Central memory CD4-positive, alpha-beta T cell (primary cell): ENCODE measurements at places on chromosomes 4 and X.
A peak's percentile ranks its signal among the peaks of the same experiment; 100 is the strongest.

- no peak for DNase-seq
Observed at GRCh38 chr4:141346144-141346543, 125.4 kb downstream of the ZNF330 start.

- no peak for DNase-seq
Observed at GRCh38 chr4:10810411-10810810, 125.8 kb upstream of the CLNK start.

DNA sequence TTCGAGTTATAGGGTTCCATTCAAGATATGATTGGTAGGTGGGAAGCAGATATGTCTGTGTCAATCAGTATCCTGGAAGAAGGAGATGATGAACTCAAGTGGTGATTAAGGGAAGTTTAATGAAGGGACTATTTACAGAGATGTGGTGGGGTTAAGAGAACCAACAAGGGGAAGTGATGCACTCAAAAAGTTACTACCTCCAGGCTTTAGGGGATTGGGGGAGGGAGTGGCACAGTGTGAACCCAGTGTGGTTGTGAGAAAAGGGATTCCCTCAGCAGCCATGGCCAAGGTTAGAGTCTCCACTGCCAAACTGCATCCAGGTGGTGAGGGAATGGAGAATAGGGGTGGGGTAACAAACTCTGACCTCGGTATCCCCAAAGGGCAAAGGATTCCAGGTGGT is 27.9 kb downstream of the PKD2 start:
- no peak for DNase-seq

GRCh38 chrX:64758047-64758446 is 218.2 kb downstream of the ZC4H2 start:
- DNase-seq, result no peak

DNA sequence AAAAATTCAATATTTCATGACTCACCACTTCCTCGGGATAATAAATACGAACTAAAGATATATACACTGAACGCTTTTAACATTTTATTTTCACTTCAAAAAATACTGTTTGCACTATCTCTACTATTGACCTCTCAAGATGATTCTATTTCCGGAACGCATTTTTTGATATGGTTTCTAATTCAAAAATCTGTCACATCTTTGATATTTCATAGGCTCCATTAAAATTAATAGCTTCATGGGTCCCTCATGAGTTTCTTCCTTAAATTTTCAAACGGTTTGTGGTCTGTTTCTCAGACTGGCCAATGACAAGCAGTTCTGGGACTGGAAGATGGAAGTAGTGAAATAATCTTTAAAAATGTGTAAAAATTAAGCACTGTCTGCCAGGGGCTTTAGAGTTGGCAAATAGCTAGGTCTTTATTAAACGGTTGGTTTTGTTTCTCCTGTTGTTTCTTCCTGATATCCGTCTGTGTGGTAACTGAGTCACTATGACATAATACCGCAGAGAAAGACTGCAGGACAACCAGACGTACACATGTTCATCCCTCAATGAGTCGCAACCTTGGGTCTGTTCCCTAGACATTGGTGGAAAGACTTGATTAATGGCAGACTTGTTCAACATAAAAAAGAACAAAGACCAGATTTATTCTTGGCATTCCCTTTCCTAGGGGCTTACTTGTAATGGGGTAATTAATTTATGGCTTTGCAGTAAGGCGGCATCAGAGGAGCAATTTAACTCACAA is 133.8 kb downstream of the PALLD start:
- no peak for DNase-seq

DNA sequence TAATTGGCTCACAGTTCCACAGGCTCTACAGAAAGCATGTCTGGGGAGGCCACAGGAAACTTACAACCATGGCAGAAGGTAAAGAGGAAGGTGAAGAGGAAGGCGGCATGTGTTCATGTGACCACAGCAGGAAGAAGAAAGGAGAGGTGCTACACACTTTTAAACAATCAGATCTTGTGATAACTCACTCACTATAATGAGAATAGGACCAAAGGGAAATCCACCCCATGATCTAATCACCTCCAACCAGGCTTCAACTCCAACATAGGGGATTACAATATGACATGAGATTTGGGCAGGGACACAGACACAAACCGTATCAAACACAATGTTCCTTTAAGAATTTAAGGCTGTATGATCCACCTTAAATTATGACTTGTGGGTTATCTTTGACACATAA is 10.5 kb upstream of the PGM2 start:
- DNase-seq, result peak; percentile 43

- no peak for DNase-seq
Observed at GRCh38 chr4:125526420-125526819, 211.7 kb downstream of the FAT4 start.

- no peak for DNase-seq
Observed at GRCh38 chrX:39360101-39360500, 558.8 kb downstream of the MID1IP1 start.

- no peak for DNase-seq
Observed at GRCh38 chr4:102037566-102037965, 247.0 kb downstream of the BANK1 start.

DNA sequence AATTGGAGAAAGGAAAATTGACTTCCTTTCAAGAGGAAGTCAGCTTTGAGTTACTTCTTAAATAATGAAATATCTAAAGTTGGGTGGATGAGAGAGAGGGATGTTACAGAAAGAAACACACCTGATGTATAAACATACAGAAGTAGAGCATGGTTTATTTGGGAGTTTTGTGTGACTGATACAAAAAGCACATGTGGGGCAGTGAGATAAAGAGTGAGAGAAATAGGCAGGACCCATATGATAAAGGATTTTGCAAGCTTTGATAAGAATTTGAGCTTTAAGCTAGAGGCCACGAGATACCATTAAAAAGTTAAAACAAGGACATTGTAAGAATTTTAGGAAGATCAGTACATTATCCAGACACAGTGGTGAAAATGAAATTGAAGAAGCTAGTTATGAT is 263.3 kb upstream of the GPRIN3 start:
- DNase-seq, result no peak

- no peak for DNase-seq
Observed at GRCh38 chr4:37839426-37839825, 12.9 kb downstream of the PGM2 start.

DNA sequence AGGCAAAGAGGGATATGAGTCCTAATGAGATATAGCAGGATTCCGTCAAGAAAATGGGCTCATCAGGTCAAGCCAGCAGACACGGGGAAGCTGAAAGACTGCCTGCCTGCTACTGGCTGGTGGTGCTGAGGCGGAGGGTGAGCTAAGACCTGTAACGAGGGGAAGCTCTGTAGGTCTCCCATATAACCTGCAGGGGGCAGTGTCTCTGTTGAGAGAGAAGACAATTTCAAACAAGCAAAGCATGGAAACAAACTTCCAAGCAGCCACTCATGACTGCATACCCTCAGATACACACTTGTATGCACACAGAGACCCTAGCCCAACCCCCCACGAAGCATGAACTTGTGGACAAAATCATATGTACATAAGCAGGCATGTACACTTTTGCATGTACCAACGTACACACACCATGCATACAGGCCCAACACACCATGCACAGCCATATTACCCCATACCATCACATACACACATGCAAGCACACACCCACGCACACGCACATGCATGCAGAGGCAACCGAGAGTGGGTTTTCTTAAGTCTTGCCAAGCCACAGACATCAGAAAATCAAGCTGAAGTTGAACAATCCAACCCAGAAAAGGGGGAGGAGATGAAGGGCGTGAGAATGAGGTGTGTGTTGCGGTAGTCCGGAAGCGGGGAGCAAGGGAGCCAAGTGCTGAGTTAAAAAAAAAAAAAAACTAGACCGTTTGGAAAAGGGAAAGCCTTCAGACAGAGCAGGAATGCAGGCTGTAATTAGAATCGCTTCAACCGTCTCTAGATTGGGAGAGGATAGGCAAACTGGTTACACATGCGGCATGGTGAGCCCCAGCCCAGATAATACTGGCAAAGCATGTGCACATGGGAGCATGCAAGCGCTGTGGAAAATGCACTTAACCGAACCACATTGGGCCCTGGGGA is 71.0 kb downstream of the PJA1 start:
- peak; percentile 17 for DNase-seq

DNA sequence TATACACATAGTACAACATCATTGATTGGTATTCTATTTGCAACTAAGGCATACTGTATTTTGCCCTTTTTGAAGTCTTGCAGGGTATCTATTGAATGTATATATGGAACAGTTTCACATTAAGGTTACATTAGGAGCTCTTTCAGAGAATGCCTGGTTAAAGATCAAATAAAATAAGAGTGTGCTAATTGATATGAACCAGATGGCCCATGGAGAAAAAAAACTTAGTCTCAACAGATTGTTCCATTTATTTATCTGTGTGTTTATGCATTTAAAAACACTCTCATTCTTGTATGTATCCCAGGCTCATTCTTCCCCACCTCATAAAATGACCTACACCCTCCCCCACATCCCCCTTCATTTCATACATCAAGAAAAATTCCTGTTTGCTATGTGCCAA is 35.2 kb upstream of the GRIA2 start:
- DNase-seq, result no peak

- no peak for DNase-seq
Observed at GRCh38 chr4:40270609-40271008, 64.5 kb upstream of the CHRNA9 start.

DNA sequence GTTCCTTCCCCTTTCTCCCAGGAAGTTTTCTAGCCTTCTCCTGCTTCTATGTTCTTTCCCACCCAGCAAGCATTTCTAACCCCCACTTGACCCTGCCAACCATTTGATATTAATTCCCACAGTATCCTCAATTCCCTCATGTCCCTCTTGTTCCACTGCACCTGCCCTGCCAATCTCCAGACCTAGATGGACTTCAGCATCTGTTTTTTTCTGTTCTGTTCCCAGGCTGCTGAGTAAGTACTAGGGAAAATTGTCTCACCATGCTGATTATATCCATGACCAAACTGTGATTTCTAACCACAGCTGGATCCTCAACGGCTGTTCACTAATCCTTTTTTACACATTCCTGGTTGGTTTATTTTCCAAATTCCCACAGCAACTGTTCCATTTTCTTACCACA is 37.7 kb downstream of the CLCN5 start:
- no peak for DNase-seq

DNA sequence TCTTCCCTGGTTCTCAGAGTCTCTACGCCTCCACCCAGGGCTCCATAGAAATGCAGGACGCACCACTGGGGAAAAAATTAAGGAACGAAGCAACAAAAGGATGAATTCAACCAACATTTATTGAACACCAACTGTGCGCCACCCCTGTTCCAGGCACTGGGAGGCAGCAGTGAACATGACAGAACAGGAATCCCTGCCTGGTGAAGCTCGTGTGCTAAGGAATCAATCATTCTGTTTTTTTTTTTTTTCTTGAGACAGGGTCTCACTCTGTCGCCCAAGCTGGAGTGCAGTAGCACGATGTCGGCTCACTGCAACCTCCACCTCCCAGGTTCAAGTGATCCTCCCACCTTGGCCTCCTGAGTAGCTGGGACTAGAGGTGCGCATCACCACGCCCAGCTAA is 1.9 kb upstream of the FTSJ1 start:
- no peak for DNase-seq

GRCh38 chr4:76279462-76279861 is 27.1 kb upstream of the STBD1 start:
- no peak for DNase-seq

DNA sequence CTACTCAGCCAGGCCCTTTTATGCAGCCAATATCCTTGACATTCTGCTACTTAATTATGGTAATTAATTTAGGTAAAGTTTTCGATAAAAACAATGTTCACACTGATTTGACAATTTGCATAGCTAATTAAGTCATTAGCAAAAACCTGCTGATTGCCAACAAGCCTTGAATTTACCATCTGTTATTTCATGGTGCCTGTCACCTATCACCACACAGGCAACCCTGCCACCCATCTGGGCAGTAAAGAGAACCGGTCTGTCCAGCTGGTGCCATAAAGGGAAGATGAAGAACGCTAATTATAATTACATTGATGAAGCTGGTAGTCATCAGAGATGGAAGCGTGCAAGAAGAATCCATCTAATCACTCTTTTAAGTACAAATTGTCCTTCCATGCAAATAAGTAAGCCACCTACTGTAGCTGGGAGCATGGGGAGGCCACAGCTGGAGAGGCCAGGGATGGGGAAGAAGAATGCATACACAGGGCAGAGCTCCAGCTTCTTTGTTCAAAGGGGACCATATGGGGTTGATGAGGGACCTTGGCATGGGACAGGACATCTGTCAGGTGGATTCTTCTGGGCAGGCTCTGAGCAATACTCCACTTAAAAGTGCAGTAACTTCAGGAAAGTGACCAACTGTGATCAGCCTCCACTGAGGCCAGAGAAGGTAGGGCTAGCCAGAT is 277.3 kb upstream of the TAPT1 start:
- no peak for DNase-seq

- no peak for DNase-seq
Observed at GRCh38 chrX:10404436-10404835, 215.9 kb downstream of the MID1 start.

DNA sequence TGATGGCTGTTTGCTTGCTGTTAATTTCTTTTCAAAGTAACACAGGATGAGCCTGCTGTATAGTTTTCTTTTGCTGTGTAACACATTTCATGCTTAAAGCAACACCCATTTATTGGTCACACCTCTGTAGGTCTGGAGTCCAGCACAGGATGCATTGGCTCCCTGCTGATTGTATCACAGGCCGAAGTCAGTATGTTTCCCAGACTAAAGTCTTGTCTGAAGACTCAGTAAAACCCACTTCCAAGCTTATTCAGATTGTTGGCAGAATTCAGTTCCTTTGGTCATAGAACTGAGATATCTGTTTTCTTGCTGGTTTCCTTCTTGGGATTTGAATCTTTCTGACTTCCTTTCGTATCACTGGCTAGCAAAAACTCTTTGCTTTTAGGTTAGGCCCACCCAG is 54.3 kb downstream of the LRP2BP start:
- DNase-seq, result no peak

DNA sequence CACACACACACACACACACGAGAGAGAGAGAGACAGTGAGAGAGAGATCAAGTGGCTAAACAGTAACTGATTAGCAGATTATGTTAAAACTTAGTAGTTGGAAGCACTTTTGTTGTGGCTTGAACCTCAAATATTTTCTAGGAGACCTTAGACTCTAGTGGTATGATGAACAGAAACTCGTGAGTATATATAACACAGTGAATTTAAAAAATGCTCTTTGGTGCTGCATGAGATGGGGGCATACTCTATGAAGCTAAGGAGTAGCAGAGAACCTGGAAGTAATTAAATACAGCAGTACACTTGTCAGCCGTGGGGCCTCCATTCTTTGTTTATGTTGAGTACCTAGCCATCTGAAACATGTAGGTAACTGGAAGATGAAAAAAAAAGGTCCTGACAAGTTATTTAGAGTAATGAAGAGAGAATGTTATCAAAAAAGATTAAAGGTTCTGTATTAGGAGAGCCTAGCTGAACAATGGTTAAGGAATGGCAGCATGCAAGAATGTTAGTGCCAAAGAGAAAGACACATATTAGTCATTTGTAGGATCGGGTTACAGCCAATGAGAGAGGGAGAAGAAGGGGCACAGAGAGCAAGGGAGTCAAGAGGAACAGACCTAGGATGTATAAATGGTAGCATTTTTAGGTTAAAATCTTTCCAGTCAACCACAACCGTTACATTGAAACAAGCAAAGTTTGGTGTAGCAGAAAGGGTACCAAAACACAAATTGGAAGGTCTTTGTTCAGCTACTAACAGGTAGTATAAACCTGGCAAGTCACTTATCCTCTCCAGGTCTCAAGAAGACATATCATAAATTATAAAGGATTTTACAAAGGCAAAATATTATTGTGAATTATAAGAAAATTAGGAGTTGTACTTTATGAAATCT is 316.7 kb upstream of the DIPK2B start:
- DNase-seq, result no peak
